ENCODE measurements at places on chromosomes 6 and 20. TPM values are rescaled to one million over a fixed set of nuclear protein-coding genes. Genes with fewer than 3 reads are reported as not detected.

GRCh38 chr20:53175135-53175780 lies 203.1 kb downstream of the TSHZ2 start:
- no peak for DNase-seq

DNA sequence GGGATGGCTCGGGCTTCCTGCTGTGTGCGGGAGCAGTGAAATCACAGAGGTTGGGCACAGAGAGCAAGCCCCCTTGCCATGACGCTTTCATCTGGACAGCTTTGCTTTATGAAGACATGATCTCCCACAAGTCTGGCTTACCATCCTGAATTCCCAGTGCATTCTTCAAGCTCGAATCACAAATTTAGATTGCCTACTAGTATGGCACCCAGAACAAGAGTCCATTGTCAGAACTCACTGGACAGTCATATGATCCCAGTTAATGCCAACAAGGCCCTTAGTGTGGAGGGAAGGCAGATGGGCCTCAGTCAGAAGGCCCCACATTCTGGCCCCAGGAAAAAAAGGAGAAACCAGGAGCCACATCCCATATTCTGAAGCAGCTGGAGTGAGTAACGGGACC lies 147.3 kb upstream of the FOXQ1 start:
- DNase-seq = no peak

ATG5 gene
- total RNA-seq = 38.5 TPM

FANCE gene
- 18.3 TPM for total RNA-seq

NKX2-4 gene
- total RNA-seq = not detected

All from myocyte (in vitro differentiated cells).